GM23248 (cell line): ENCODE measurements at places on chromosomes 1 and 21. TPM values are rescaled to one million over a fixed set of nuclear protein-coding genes. Genes with fewer than 3 reads are reported as not detected.

Gene ITLN2
- not detected in 2 replicates for polyA plus RNA-seq

DNA sequence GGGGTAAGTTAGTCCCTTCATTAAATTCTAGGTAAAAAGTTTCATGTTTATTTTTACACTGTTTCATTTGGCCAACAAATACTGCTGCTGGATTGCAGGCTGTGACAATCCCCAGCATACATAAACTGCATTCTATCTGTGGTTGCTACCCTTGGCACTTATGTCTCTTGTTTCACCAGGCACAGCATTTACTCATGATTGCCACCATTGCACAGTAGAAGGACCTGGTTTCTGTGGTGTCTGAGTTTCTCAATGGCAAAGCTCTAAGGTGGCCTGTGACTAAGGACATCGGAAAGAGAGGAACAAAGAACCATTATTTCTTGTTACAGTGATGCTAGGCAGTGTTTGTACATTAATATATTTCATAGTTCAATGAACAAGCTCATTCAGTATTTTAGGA lies 878.4 kb upstream of the NEGR1 start:
- H3K36me3 ChIP-seq: no peaks in the 10 kb centered on the region
- no peak overlapping the region for H3K27ac ChIP-seq
- no peaks in the 10 kb centered on the region for H3K4me1 ChIP-seq
- H3K4me3 ChIP-seq: no peak overlapping the region

Gene HSD11B1
- polyA plus RNA-seq: 1.0 and 1.8 TPM in 2 replicates

GRCh38 chr1:100734676-100735075 lies 15.1 kb downstream of the VCAM1 start:
- no peaks in the 10 kb centered on the region for H3K27me3 ChIP-seq
- H3K27ac ChIP-seq: peak overlapping the region; percentile 37
- DNase-seq: peak; percentile 63
- no peaks in the 10 kb centered on the region for H3K36me3 ChIP-seq

Gene OR2M3
- polyA plus RNA-seq: not detected in 2 replicates

DNA sequence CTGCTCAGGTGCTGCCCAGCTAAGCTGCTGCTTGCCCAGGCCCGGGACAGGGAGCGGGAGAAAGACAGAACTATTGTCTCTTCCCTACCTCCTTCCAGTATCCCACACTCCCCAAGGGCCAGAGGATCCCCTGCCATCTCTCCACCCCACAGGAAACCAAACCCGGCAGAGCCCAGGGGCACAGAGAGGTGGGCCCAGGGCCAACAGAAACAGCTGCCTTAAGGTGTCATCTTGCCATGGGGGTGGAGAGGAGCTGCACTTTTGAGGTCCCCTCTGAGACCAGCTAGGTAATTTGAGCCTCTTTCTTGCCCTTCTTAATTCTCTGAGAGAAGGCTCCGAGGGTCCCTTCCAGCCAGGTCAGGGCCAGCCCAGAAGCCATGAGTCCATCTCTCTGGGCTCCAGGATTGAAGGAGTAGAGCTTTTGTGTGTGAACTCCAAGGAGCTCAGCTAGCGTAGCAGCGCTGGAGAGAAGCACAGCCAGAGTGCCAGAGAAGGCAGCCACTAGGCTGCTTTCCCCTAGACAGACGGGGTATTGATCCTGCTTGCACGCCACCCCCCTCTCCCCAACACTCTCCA lies 9.7 kb upstream of the GPR61 start:
- no peak overlapping the region for H3K27ac ChIP-seq
- DNase-seq: no peak
- H3K4me3 ChIP-seq: no peak overlapping the region
- H3K4me1 ChIP-seq: peaks cover 4% of the 10 kb centered on the region

DNA sequence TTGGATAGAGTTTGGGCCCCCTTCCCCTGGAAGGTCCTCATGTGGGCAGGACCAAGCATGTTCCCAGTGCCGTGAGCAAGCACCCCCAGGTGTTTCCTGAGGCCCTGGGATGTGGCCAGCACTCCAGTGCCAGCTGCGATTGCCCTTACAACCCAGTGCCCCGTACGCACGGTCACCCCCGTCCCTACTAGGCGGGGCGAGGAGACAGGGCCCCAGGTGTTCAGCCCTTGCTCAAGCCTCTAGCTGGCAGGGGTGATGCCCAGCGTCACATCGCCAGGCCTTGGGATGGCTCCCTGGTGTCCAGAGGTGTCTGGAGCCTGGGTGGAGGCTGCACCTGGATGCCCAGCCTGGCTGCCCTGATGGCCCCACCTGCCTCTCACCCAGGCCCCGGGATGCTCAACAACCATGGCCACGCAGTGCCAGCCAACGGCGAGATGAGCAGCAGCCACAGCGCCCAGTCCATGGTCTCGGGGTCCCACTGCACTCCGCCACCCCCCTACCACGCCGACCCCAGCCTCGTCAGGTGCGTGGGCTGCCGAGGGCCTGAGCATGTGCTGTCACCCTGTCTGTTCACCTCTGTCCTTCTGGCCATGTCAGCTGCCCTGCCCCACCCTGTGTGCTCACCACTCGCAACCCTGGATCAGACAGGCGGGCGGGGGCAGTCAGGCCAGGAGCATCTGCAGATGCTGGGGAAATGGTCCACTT lies 21.6 kb upstream of the CCDC27 start:
- no peak overlapping the region for H3K27ac ChIP-seq
- no peaks in the 10 kb centered on the region for H3K36me3 ChIP-seq
- no peak for DNase-seq
- no peaks in the 10 kb centered on the region; the same call in 1 of the 2 replicates for H3K27me3 ChIP-seq
- H3K4me3 ChIP-seq: no peak overlapping the region
- H3K4me1 ChIP-seq: peaks cover 7% of the 10 kb centered on the region; the same call in 1 of the 2 replicates

DNA sequence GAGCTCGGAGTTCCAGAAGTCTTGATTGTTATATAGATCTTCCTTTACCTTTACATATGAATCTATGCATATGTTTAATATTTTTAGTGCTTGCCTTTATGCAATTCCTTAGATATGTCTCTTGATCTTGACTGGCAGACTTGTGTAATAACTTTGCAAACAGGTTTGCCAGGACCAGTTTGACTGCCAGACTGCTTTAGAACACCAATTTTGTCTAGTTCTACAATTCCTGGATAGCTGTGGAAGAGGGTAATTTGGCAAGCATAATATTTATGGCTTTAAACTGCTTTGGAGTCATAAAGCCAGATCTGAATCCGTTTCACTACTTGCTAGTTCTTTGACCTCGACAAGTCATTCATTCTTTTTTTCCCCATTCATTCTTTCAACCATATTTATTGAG lies 250.0 kb downstream of the FAF1 start:
- no peaks in the 10 kb centered on the region for H3K27me3 ChIP-seq
- no peak overlapping the region for H3K4me3 ChIP-seq
- no peak for DNase-seq
- H3K36me3 ChIP-seq: no peaks in the 10 kb centered on the region

DNA sequence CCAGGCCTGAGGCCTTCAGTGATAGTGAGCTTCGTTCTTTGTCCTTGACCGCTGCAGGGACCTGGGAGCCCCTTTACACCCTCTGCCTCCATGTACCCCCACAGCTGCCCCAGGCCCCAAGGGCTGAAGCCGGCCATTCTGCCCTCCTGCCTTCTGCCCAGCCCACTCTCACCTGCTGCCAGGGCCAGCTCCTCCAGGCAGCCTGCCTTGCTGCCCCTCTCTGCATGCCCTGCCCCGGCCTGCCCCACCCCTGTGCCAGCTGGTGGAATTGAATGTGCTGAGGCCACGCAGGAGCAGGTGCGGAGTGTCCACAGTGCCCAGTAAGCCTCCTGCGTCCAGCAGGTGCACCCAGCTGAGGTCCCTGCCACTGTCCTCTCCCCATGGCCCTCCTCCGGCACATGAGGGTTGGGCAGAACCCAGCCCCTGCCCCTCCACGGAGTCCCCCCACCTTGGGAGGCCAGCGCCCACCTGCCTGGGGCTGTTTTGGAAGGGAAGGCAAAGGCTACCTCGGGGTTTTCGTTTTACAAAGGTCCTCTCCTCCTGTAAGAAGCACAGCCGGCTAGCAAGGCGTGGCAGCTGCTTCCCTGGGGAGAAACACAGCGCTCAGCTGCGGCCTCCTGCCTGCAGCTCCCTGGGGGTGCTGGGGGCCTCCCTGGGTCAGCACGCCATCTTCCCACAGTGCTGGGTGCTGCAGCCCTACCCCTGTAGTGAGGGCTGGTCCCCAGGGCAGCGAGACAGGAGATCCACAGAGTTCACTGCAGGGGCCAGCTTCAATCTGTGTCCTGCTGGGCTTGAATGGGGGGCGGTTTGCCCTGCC lies 21.0 kb downstream of the MMEL1 start:
- H3K4me1 ChIP-seq: no peaks in the 10 kb centered on the region
- no peak for DNase-seq
- H3K36me3 ChIP-seq: no peaks in the 10 kb centered on the region
- no peak overlapping the region for H3K4me3 ChIP-seq

Gene VAV3
- polyA plus RNA-seq: 0.23 and 0.24 TPM in 2 replicates

DNA sequence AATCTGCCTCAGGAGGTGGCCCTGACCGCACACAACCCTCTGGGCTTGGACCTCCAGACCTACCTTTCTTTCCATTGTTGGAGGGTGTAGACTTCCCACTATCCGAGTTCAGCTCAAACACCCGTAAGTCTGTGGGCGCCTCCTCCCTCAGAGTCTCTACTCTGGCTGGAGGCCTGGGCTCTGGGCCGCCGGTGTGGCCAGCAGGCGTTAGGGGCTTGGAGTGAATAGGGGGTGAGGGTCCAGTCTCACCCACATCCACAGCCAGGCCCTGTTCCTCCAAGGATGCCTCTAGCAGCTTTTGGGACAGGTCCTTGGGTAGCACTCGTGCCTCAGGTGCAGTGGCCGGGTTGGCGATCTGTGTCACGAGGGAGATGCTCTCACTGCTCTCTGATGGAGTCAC lies 13.9 kb downstream of the TSSK3 start:
- no peaks in the 10 kb centered on the region for H3K4me1 ChIP-seq
- H3K27ac ChIP-seq: no peak overlapping the region
- no peaks in the 10 kb centered on the region for H3K27me3 ChIP-seq
- no peak for DNase-seq

DNA sequence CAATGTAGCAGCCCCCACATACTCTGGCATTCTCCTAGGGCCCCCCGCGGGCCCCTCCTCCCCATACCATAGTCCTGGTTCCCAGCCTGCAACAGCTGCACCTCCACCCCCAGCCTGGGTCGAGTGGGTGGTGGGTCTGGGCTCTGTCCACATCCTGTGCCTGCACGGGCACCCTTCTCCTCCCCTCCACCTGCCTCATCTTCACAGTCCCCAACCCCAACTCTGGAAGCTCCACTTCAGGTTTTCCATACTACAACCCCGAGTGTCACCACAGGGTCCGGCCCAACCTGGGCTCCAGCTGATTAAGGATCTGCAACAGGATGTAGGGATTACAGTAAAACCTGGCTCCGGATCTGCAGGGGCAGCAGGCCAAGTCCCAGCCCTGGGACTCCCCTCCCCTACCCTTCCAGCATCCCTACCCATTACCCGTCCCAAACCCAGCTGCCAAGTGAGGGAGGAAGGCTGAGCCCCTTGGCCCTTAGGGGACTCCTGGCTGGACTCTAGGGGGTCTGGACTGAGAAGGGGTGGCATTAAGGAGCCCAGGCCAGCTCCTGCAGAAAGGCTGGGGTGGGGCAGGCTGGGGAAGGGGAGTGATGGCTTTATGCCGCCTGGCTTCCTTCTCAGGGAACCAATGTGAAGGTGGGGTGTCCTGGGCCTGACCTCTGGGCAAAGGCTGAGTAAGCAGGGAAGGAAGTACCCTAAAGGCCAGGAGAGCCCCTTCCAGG lies 116.8 kb downstream of the CASZ1 start:
- no peaks in the 10 kb centered on the region for H3K27me3 ChIP-seq
- no peaks in the 10 kb centered on the region for H3K36me3 ChIP-seq
- no peak overlapping the region for H3K4me3 ChIP-seq
- H3K27ac ChIP-seq: no peak overlapping the region
- H3K4me1 ChIP-seq: no peaks in the 10 kb centered on the region

DNA sequence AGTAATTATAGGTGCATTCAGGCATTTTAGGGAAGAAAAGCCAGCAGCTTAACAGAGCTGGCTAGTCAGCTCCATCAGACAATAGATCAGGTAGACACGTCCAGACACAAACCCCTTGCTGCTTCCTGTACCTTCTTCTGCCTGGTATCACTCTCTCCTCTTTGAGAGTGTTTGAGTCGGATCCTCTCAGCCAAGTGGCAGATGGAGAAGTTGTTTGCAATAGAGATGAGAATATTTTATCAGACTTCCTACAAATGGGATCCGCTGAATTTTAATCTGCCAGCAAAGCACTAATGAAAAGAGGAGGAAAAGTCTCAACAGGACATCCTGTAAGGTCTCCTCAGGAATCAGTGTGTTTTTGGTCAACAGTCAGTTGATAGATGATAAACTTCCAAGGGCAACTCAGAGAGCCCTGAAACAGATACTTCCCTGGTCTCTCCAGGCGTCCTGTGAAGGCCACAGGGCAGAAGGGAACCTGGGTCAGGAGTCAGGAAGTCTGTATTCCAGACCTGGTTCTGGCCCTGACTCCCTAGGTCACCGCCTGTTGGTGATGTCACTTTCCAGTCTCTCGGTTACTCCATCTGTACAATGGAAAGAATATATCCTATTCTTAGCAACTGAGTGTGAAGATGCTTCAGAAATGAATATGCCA lies 62.1 kb upstream of the PROX1 start:
- H3K27ac ChIP-seq: no peak overlapping the region
- DNase-seq: no peak
- no peak overlapping the region for H3K4me3 ChIP-seq
- no peaks in the 10 kb centered on the region for H3K36me3 ChIP-seq
- no peaks in the 10 kb centered on the region for H3K27me3 ChIP-seq

- no peaks in the 10 kb centered on the region for H3K4me1 ChIP-seq
- H3K27me3 ChIP-seq: no peaks in the 10 kb centered on the region
- DNase-seq: no peak
- no peak overlapping the region for H3K27ac ChIP-seq
Observed at GRCh38 chr1:73862355-73862754, 335.6 kb downstream of the LRRIQ3 start.

GRCh38 chr1:162349635-162350330 lies 26.9 kb downstream of the SPATA46 start:
- 0 out of 2 replicates have a peak overlapping the region, but pooled peaks have one; percentile 0 for H3K4me3 ChIP-seq
- H3K27ac ChIP-seq: peak overlapping the region; percentile 68
- peaks cover 20% of the 10 kb centered on the region for H3K4me1 ChIP-seq
- peak; percentile 72 for DNase-seq
- H3K27me3 ChIP-seq: no peaks in the 10 kb centered on the region

Gene SPRR5
- polyA plus RNA-seq: not detected in 2 replicates

Gene HLX
- polyA plus RNA-seq: 20.0 and 21.5 TPM in 2 replicates

- H3K27ac ChIP-seq: no peak overlapping the region
- no peaks in the 10 kb centered on the region for H3K27me3 ChIP-seq
- no peak for DNase-seq
Observed at GRCh38 chr1:1024149-1024770, 4.3 kb downstream of the AGRN start.

Gene PATJ
- 4.4 and 6.1 TPM in 2 replicates for polyA plus RNA-seq

DNA sequence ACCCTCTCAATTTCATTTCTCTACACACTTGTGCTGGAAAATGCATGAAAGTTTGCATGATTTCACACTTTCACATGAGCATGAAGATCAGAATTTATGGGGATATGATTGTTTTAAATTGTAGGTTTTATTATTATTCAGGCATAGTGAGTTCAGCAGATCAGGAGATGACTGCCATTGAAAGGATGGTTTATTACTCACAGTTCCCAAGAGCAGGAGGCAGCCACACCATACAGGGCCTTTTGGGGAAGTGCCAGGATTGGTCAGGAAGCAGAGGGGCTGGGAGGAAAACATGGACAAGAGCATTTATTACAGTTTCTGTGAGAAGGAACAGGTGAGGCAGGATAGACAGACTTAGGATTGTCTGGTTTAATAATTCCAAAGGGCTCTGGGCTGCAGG lies 114.6 kb upstream of the KCNJ15 start:
- H3K27ac ChIP-seq: no peak overlapping the region
- no peaks in the 10 kb centered on the region for H3K36me3 ChIP-seq
- H3K4me1 ChIP-seq: peaks cover 27% of the 10 kb centered on the region
- H3K27me3 ChIP-seq: no peaks in the 10 kb centered on the region
- DNase-seq: no peak
